NCI-H1436 (cell line): ENCODE measurements at places on chromosomes 1 and 21.

GRCh38 chr1:90717665-90718410 is 736 bp upstream of the BARHL2 start:
- DNase-seq: no peak

- no peak for DNase-seq
Observed at GRCh38 chr1:229759037-229759435, 133.0 kb downstream of the URB2 start.

DNA sequence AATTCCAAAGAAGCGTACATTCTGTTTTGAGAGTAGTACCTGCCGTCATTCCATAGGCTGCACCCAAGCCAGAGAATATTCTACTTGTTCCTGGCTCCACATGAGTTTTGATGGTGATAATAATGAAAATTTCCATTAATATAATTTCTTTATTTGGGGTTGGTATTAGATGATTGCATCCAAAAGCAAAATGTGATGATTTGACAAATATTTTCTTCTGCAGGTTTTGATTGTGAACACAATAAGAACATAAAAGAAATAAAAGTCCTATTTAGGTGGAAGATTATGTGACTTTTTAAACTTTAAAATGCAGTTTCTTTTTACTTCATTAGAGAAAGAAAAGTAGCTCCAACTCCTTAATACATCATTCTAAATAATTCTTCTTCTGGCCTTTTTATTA is 284.8 kb upstream of the FMN2 start:
- DNase-seq: no peak

- no peak for DNase-seq
Observed at GRCh38 chr1:218705911-218706893, 361.1 kb downstream of the TGFB2 start.

GRCh38 chr1:37677808-37678207 is 14.5 kb upstream of the CDCA8 start:
- no peak for DNase-seq

DNA sequence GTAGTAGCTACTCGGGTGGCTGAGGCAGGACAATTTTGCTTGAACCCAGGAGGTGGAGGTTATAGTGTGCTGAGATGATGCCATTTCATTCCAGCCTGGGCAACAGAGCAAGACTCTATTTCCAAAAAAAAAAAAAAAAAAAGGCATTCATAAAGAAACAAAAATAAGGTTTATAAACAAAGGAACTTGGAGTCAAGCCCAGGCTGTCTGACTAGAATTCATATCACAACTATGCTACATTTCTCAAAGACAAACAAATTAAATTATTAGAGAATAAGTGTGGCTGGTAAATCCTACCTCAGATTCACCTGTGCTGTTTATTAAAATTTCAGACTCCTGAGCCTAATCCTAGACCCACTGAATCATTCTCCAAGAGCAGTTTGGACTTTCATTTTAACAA is 4.2 kb downstream of the GCLM start:
- no peak for DNase-seq

DNA sequence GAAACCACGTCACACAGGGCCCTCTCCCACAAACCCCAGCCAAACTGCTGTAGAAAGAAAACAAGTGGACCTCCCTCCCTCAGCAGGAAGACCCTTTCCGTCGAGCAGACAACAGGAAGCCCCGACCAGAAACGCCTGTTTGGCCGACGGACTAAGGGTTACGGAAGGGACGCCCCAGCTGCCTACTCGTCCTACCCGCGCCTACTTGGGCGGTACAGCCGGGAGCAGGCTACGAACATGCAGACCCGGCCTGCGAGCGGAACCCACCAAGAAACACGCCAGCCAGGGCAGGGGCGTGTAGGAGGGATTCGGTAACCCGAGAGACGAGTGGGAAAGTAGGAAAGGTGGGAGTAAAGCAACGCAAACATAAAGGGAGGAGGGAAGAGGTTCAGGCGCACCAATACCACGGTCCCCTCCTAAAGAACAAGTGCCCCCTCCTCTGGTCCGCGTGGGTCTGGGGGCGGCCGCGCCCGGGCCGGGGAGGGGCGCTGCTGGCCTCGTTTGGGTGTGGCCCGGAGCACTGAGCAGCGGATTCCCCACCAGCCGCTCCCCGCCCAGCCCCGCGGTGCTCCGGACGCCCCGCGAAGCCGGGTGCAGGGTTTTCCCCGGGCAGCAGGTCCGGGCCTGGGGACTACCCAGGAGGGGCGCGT is 450 bp downstream of the S100A10 start:
- no peak for DNase-seq

- DNase-seq: no peak
Observed at GRCh38 chr1:225555821-225556220, 97.1 kb downstream of the ENAH start.

DNA sequence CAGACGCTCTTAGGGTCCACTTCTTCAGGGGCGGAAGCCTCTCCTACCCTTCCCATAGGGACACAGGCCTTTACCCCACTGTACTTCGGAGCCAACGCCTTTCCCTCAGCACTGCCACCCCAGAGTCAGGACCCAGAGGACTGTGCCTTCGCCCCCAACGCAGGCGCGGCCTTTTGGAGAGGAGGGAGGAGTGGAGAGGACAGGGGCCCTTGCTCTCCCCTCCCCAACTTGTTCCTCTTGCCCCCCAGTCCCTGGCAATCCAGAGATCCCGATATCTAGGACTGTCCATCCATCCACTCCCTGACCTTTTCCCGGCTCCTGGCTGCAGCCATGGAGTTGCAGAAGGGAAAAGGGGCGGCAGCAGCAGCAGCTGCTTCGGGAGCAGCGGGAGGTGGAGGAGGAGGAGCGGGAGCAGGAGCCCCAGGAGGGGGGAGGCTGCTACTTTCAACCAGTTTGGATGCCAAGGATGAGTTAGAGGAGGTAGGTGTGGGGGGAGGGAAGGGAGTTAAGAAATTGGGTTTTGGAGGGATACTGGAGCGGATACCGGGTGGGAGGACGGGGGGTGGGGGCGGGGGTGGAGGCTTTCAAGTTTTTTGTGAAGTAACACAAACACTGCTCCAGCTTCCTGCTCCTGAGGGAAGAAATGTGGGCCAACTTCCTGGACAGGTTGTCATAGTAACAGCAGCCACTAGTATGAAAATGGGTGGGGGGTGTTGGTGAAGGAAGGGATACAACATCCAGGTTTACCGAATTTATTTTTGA is 636 bp downstream of the INTS3 start:
- no peak for DNase-seq

DNA sequence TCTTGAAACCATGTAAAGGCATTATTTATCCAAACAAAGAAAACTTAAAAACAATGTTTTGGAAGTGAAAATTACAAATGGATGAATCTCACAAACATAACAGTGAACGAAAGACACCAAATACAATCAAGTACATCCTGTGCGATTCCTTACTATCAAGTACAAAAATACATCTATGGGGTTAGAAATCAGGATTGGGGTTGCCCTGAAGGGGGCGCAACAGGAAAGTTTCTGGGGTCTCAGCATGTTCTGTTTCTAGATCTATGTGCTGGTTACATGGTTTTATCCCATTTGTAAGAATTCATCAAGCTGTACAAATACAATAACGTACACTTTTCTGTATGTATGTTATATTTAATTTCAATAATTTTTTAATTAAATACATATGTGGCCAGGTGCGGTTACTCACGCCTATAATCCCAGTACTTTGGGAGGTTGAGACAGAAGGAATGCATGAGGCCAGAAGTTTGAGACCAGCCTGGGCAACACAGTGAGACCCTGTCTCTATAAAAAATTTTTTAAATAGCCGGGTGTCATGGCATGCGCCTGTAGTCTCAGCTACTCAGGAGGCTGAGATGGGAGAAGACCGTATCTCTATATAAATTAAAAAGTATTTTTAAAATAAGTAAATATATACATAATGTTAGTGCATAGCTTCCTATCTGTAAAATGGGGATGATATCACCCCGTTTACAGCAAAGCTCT is 121.5 kb upstream of the SOD1 start:
- no peak for DNase-seq

DNA sequence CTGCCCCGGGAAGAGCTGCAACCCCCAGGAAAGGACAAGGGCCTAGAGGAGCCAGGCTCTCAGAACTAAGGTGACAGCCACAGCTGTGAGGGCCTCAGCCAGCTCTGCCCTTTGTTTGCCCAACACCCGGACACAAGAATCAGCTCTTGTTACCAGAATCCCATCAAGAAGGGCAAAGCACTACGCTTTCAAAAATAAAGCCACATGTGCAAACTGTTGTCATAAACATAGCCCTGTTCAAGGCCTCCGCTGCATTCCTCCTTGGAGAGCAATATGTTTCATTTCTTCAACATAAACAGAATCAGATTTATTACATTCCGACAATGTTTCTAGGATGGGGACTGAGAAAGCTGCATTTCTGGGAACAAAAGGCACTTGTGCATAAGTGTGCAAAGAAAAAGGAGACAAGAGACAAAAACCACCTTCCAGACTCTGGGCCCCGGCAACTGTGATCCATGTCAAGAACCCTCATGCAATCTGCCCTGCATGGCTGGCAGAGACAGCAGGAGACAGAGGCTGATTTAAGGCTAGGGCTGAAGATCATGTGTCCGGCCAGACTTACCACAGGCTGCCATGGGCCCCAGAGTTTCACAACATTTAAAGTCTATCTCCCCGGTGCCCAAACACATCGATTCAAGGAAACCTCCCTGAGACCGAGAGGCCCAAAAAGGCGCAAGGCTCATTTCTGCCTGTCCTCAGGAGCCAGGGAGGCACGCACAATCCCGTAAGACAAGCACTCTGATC is 71.0 kb downstream of the SSBP3 start:
- no peak for DNase-seq

DNA sequence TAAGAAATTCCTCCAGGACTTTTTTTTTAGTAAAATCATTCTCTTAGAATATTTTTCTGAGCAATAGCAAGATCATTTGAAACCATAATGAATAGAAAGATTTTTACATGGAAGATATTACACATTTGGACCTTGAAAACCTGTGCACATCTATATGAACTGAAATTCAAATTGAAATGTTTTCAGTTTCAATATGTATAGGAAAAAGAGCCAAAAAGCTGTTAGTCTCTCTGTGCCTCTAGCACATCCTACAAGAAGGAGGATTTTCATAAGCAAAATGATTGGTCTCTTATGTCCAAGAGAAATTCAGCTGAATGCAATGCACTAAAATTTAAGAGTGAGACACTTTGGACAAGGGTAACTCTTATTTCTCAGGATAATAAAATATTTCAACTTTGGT is 8.2 kb downstream of the HMCN1 start:
- no peak for DNase-seq

GRCh38 chr21:42392731-42393442 is 3.0 kb downstream of the TMPRSS3 start:
- no peak for DNase-seq

DNA sequence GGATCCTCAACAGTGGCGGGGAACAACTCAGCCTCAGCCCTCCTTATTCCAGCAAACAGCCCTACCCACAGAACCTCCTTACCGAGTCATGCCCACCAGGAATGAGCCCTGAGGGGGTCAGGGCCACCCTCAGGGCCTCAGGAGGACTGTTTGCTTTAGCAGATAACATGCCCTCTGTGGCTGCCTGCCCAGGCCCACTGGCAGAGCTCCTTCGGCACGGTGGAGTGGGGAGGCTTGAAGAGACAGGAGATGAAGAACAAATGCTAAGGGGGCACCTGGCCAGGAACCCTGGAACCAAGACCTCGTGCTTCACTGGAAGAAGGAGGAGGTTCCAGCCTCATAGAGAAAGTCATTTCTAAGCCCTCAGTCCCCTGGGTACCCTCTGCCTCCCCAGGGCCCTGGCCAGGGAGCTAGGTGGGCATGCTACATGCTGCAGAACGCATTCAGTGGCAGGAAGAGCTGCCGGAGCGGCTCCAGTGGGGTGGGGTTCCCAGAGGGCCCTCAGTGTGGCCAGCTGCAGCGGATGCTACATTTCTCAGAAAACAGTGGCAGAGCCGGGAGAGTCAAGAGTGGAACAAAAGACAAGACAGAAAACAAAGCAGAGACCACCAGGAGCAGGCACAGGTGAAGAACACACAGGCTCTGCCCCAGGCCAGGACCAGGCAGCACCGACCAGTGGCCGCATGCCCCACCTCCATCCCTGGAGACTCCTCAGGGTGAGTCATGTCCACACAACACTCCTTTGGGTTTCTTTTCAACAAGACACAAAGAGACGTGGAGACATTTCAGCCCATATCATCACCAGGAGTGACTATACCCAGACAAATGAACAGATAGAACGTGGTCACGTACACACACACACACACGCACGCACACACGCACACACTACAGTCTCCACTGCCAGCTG is 39.8 kb downstream of the RIMS3 start:
- DNase-seq: no peak

DNA sequence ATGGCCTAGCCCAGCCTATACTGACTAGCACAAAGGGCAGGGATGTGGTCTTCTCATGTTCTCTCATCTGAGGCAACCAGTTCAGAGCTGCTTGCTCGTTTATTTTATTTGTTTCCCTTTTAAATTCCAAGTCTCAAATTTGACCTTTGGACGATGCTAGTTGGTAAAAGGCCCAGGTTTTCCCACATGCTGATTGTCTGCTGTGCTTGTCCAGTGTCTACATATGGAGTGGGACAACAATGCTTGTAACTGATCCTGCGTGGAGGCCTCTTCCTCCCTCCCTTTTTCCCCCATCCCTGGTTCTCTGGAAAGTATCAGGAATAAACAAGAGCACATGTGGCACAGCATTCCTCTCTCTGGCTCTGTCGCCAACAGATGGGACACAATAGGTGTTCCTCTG is 34.0 kb upstream of the BEND5 start:
- no peak for DNase-seq

DNA sequence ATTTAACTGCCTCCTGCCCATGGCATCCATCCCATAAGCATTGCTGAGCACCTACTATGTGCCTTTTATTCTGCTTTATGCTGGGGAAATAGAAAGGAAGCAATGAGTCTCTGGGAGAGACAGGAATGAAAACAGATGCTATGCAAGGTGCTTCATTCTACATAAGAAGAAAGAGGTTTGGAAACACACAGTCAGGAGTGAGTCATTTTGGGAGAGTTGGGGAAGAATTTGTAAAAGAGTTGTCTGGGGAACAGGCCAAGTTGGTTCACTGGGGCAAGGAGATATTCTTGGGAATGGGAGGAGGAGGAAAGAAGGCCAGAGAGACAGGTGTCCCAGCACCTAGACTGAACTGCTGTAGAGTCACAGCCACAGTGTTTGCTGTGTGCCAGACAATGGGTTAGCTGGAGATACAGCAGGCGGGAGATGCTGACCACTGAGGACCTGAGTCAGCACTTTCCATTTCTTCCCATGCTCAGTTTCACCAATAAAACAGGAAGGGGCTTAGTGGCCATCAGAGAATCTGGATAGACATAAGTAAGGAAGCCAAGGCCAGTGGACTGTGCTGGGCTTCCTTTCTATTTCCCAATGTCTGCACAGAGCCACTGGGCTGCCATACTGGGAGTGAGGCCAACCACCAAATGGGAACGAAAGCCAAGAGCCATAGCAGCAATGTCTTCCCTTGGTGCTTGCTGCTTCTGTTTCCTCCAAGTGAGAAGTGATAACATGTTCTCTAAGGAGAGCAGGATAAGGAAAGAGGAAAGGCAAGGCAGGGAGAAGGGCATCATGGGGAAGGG is 187.7 kb upstream of the USP24 start:
- DNase-seq: no peak

GRCh38 chr1:56074007-56074651 is 505.2 kb downstream of the PLPP3 start:
- DNase-seq: no peak

- DNase-seq: peak; percentile 99
Observed at GRCh38 chr1:201702936-201703335, 126.0 kb upstream of the IPO9 start.

GRCh38 chr1:46489638-46490405 is at the start of gene DMBX1:
DMBX1 (plus strand) TSS chr1:46489836; CDS start chr1:46507011, 17,175 bp downstream.
- peak; percentile 48 for DNase-seq

GRCh38 chr1:41568204-41568603 is 83.7 kb upstream of the EDN2 start:
- no peak for DNase-seq

- DNase-seq: no peak
Observed at GRCh38 chr1:234752927-234753326, 142.9 kb upstream of the IRF2BP2 start.

- no peak for DNase-seq
Observed at GRCh38 chr1:180603223-180603849, 28.5 kb upstream of the XPR1 start.
